ENCODE measurements at places on chromosomes 2 and 18. TPM values are rescaled to one million over a fixed set of nuclear protein-coding genes. Genes with fewer than 3 reads are reported as not detected.
A peak's percentile ranks its signal among the peaks of the same experiment; 100 is the strongest.

The RESP18 gene
- not detected for total RNA-seq

The VAMP8 gene
- total RNA-seq: 95.4 TPM

GRCh38 chr2:205337274-205337673 lies 345.0 kb upstream of the NRP2 start:
- no peak overlapping the region for H3K4me3 ChIP-seq
- H3K36me3 ChIP-seq: no peaks in the 10 kb centered on the region

DNA sequence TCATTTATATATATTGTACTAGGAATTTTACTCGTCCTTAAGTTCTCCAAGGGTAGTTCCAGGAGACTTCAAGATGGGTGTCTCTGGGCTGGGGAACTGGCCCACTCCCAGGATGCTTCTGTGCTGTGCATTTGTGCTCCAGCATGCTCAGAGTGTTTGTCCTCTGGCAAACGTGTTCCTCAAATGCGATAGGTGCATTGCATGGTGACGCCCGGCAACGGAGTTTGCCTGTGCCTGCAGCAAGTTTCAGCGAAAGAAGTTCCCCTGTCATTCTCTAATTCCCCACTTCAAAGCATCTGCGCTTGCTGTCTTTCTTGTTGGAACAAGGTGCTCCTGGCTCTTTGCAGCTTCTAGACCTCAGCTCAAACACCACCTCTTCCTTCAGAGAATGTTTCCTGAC lies 465.1 kb downstream of the GALR1 start:
- DNase-seq: no peak
- H3K36me3 ChIP-seq: no peaks in the 10 kb centered on the region
- no peak overlapping the region for H3K27ac ChIP-seq
- H3K4me1 ChIP-seq: no peaks in the 10 kb centered on the region
- H3K27me3 ChIP-seq: no peaks in the 10 kb centered on the region

DNA sequence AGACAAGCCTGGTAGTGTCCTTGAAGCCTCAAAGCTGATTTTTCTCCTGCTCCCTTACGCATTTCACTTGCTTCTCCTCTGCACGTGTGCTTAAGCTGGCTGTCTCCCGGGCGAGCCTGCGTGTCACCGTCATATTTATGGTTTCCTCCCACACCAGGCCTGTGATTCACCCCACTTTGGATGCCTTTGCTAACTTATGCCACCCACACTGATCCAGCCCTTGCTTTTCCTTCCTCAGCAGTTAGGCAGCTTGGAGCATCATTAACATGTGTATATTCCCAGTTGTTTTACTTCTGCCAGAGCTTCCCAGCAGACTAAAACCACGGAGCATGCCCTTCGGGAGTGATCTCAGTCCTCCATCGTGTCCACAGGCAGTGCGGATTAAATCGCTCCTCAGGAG lies 2.2 kb downstream of the ST3GAL5 start:
- H3K36me3 ChIP-seq: no peaks in the 10 kb centered on the region
- peak overlapping the region; percentile 96 for H3K4me3 ChIP-seq
- peaks cover 44% of the 10 kb centered on the region for H3K4me1 ChIP-seq
- no peak overlapping the region for H3K27ac ChIP-seq
- H3K27me3 ChIP-seq: no peaks in the 10 kb centered on the region

DNA sequence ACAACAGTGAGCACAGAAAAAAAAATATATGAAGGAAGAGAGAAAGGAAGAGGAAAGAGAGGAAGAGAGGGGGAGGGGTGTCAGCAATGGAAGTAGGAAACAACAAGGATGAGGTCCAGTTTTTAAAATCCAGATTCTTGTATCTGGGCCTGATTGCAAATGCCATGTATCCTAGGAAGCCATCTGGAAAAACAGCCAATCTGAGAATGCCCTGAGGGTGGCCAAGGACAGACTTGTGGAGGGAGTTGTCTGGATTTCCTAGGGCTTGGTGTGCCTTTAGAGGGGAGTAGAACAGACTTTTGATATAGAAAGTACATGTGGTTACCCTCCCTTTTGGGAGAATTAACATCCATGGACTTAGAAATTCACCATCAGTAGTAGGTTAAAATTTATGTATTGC lies 47.1 kb downstream of the PRKCE start:
- no peak overlapping the region for H3K27ac ChIP-seq
- no peak for DNase-seq
- H3K4me1 ChIP-seq: no peaks in the 10 kb centered on the region
- no peaks in the 10 kb centered on the region for H3K27me3 ChIP-seq

Data from CD8-positive, alpha-beta memory T cell (primary cell).